Activated CD8-positive, alpha-beta memory T cell treated with anti-CD3 and anti-CD28 coated beads for 24 hours (primary cell): ENCODE measurements at places on chromosomes 12 and 14.

DNA sequence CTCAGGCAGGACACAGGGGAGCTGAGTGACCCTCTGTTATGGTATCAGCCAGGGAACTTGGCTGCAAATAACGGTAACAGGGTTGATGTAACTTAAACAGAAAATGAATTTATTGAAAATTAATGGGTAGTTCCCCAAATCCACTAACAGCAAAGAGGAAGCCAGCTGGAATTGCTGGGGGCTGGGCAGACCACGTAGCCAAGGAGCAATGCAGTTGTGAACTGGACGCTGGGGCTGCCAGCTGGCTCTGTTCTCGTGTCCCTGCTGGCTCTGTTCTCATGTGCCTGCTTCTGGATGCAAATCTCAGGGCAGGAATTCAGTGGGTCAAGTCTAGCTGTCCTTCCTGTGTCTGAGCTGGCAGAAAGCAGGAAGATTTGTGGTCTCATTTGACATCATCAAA is 1383.3 kb upstream of the TMEM132C start:
- no peak for DNase-seq

GRCh38 chr12:50824914-50825313 is 17.8 kb upstream of the TMPRSS12 start:
- DNase-seq, result no peak

DNA sequence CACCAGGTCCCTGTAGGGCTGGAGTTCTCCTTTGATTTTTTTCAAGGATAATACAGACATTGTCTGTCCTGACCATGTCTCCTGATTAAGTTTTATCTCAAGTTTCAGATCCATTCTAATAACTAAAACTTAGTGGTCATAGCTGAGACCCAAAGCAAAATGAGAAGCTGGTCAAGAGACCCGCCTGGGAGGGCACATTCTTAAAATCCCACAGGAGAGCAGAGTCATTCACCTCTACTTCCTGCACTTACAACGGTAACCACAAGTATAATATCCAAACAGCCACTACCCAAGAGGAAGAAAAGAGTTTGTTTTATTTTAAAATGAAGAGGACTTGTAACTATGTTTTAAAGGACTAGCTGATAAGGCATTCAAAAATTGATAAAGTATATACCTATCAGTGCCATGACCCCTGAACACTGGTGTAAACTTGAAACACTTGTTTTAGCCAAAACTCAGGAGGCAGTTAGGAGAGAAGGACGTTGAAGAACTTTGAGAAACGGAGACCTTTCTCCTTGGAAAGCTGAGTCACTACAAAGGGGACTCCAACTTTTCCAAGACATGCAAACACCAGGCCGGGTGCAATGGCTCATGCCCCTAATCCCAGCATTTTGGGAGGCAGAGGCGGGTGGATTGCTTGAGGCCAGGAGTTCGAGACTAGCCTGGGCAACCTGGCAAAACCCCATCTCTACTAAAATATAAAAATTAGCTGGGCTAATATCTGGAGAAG is 478.2 kb downstream of the GLT1D1 start:
- DNase-seq, result no peak

- no peak for DNase-seq
Observed at GRCh38 chr14:28742171-28742846, 24.3 kb upstream of the FOXG1 start.

- no peak for DNase-seq
Observed at GRCh38 chr12:126907900-126908764, 1358.8 kb upstream of the TMEM132C start.

DNA sequence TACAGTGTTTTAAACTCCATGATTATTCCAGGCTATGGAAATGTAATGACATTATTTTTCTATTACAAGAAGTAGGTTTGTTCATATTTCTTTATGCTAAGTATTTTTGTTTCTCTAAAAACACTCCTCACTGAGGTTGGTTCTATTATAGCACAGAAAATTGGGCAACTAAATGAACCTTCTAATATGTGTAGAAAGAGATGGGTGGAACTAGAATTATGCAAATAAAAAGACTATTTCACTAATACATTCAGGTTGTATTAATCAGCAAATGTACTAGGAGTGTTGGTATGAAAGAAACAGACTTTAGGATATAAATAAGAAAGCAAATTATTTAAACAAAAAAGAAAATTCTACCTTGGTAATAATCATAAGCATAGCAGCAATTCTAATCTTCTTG is 4.9 kb downstream of the OR6C2 start:
- DNase-seq, result no peak

DNA sequence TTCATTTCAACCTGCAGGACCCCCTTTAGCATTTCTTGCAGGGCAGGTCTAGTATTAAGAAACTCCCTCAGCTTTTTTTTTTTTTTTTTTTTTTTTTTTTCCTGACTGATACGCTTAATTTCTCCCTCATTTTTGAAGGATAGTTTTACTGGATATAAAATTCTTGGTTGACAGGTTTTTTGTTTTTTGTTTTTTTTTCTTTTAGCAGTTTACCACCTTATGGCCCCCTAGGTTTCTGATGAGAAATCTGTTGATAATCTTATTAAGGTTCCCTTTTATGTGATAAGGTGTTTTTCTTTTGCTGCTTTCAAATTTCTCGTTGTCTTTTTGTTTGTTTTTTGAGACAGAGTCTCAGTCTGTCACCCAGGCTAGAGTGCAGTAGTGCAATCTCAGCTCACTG is 66.5 kb downstream of the BORCS5 start:
- no peak for DNase-seq

DNA sequence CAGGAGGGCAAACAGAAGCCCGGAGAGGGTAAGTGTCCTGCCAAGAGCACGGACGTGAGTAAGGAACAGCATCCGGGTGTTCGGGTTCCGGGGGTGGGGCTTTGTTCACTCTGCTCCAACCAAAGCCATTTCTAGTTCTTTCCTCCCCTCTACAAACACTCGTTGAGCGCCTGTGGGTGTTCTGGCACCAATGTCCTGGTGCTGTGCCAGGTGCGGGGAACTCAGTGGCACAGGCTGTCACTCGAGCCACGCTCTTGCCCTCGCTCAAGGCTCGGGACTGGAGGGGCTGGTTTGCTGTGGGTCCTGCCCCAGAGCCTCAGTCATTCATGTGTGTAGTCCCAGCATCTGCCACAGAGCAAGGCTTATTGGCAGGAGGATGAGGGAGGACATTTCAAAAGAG is 157.5 kb downstream of the CALM1 start:
- no peak for DNase-seq

DNA sequence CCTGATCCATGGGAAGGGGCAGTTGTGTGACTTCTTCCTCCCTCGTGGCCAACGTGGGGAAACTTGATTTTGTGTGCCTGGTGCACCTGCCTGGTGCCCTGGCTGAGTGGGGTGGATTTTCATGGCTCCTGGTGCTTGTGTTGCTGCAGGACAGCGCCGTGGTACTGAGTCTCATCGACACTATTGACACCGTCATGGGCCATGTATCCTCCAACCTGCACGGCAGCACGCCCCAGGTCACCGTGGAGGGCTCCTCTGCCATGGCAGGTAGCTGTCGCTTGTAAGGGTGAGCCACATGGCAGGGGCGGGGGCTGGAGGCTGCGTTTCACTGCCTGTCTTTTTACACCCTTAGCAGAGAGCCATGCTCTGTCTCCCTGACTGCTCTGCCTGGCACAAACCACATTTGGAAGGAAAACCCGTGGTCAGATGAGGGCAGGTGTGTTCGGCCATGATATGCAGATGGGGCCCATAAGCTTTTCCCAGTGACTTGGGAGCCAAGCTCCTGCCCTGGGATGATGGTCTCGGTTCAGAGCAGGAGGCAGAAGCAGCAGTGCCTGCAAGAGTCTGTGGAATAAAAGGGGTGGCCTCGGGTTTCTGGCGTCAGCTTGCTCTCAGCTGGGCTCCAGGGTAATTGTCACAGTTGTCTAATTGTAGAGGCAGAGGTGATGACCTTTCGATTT is 49.5 kb downstream of the ADGRD1 start:
- no peak for DNase-seq

GRCh38 chr12:588646-589045 is 74.6 kb downstream of the NINJ2 start:
- no peak for DNase-seq

DNA sequence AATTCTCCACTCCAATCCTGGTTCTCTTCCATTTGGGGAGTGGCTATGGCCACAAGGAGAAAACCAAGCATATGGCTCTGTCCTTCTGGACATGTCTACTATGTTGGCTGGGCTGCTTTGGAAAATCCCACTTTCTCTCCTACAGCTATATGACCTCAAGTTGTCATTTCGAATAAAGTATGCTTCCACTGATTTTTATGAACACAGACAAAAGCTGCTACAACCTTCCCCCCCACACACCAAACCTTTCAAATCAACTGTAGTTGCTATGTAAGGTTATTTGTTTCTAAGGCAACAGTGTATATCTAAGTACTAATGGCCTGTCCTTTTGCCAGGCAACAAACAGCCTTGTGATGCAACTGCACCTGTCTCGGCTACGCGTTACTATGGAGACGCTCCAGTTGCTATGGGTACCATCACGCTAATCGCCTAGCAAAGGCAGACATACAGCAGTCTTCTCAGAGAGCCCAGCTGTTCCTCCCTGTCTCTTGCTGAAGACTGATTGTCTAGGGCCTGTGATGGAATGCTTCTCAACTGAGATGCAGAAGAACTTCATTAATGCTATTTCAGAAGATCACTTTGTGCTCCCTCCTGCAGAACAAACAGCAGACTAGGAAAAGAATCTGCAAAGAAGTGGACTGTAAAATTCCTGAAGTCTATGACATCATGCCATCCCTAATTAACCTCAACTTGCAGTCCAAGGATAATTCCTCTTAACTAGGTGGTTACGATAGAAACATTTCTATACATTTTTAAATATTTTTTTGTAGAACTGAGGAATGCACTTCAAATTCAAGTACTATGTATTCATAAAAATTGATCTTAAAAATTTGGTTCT is 67.6 kb downstream of the FOXN3 start:
- no peak for DNase-seq

DNA sequence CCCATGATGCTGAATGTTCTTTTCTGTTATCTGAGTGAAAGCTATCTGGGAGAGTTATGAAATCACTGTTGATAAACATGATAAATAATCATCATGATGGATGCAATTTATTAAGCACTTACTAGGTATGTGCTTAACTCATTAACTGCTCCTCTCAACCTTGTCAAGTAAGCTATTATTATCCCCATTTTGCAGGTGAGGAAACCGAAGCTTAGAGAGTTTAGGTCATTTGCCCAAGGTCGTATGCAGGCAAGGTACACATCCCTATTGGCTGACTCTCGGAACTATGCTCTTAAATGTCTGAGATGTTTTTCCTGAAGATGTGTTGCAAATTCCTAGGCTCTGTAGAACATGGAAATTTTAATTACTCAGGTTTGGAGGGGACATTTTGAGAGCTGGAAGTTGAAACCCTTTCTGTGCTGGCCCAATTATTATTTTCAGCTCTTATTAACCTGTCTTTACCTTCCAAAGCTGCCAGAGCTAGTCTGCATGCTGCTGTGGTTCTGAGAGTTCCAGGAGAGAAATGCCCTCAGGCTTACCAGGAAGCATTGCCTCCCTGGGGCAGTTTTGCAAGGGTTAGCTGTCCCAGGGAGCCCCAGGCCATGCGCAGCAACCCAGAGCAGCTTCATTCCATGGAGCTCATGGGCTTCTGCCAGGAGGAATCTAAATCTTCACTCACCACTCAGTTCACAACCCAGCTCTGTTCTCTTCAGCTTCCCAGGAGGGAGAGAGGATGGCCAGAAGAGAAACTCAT is 55.6 kb upstream of the OAS1 start:
- DNase-seq, result no peak

DNA sequence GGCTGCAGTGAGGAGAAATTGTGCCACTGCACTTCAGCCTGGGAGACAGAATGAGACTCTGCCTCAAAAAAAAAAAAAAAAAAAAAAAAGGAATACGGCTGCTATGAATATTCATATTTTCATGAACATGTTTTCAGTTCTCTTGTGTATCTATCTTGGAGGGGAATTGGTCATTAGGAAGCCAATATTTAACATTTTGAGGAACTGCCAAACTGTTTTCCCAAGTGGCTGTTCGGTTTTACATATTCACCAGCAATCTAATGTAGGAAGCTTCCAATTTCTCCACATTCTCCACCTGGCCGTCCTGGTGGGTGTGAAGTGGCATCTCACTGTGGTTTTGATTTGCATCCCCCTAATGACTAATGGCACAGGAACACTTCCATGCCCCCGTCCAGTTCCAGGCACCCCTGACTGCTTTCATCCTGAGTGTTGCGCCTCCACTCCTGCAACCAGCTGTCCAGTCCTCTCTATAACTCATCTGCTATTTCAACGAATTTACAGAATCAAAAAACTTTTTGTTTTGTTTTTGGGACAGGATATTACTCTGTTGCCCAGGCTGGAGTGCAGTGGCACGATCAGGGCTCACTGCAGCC is 5.7 kb downstream of the STXBP6 start:
- DNase-seq, result no peak

- no peak for DNase-seq
Observed at GRCh38 chr12:10025236-10025635, 5.2 kb upstream of the CLEC9A start.

- no peak for DNase-seq
Observed at GRCh38 chr14:53894456-53894855, 62.2 kb downstream of the BMP4 start.

GRCh38 chr14:32230181-32230580 is 27.1 kb upstream of the RNU6-8 start:
- DNase-seq, result no peak

DNA sequence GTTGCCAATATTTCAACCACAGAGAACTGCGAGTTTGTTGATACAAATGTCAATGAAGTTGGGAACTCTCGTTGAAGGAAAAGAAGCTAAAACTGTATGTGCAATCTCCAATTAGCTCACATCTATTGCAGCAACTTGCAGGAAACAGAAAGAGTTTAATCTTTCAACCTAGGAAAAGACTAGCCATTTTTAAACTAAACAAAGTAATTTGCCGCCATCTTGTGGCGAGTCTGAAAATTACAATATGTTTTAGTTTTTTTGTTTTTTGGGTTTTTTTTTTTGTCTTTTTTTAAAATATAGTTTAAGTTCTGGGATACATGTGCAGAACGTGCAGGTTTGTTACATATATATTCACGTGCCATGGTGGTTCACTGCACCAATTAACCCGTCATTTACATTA is 131.2 kb upstream of the FOXG1 start:
- DNase-seq, result no peak

- DNase-seq, result peak; percentile 95
Observed at GRCh38 chr14:70809225-70810219, at the start of gene MAP3K9. MAP3K9 (minus strand) TSS chr14:70809513; CDS start chr14:70809171, 342 bp downstream.

- DNase-seq, result no peak
Observed at GRCh38 chr12:104059963-104060362, 4.4 kb upstream of the HCFC2 start.

- DNase-seq, result no peak
Observed at GRCh38 chr12:117334051-117334450, 27.4 kb downstream of the NOS1 start.

DNA sequence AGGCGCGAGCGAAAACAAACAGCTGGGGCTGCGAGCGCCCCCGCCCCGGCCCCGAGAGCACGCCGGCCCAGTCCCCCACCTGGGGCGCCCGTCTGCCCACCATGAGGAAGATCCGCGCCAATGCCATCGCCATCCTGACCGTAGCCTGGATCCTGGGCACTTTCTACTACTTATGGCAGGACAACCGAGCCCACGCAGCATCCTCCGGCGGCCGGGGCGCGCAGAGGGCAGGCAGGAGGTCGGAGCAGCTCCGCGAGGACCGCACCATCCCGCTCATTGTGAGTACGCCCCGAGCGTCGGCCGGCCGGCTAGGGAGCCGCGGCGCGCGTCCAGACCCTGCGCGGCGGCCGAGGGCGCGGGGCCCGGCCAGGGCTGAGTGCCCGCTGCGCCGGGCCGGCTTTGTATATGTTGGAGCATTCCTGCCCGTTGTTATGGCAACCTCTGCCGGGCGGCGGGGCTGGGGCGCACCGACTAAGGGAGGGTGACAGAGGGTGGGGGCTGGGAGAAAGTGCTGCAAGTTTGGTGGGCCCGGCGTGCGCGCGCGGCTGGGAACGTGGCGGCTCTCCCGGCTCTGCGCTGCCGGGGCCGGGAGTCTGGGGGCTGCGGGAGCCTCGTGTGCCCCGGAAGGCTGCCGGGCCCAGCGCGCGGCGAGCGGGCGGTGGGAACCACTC is 367 bp downstream of the GALNT16 start:
- DNase-seq, result no peak
